SK-N-DZ (cell line): ENCODE measurements at places on chromosomes 16 and 17.

- DNase-seq = no peak
Observed at GRCh38 chr17:8046929-8047768, 8.3 kb downstream of the ALOX15B start.

GRCh38 chr17:38410201-38410600 is 18.1 kb upstream of the ARHGAP23 start:
- DNase-seq = no peak

GRCh38 chr16:51822471-51822870 is 671.4 kb upstream of the SALL1 start:
- DNase-seq = peak; percentile 62

DNA sequence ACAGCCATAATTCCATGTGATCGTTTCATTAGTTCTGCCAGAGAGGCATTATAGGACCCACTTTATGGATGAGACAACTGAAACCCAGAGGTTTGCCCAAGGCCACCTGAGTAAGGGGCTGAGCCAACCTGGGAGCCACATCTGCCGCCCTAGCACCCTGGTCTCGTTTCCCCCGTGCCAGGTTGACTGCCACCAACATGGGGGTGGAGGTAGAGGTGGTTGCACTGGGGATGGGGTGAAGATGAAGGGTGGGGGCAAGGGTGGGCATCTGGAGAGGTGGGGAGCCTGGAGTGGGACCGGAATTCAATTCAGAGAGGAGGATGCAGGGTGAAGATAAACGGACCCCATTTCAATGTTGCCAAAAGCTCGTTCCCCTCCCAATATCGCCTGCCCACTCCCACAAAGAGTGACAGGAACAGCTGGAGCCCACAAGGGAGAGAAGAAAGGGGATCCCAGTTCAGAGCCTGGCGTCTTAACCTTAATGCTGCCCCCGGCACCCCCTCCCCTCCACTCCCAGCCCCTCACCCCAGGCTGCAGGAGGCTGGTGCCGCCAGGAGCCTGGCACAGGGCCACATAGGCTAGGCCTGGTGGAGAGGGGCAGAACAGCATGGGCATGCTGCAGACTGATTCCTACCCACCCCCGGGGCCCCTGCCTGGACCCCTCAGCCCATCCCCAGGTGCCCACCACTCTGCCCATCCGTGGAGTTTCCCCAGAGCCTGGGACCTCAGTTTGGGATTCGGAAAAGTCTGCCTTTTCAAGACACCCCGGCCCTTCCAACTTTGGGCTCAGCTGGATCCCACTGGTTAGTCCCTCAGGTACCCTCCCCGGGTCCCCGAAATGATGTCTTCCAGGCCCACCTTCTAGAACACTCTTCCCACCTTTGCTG is 29.6 kb downstream of the NGFR start:
- no peak for DNase-seq

GRCh38 chr17:63986821-63987220 is 11.3 kb upstream of the PRR29 start:
- no peak for DNase-seq
